Activated naive CD8-positive, alpha-beta T cell treated with anti-CD3 and anti-CD28 coated beads, Interleukin-2, amount 10 ng/mL, durations not matched to agents 7 days and 5 days (primary cell): ENCODE measurements at places on chromosomes 5 and 9.

- peaks cover 6% of the 10 kb centered on the region for H3K27me3 ChIP-seq
- H3K36me3 ChIP-seq, result no peaks in the 10 kb centered on the region
- peaks cover 3% of the 10 kb centered on the region for H3K4me1 ChIP-seq
Observed at GRCh38 chr9:38689678-38690077, 30.3 kb downstream of the FAM240B start.

DNA sequence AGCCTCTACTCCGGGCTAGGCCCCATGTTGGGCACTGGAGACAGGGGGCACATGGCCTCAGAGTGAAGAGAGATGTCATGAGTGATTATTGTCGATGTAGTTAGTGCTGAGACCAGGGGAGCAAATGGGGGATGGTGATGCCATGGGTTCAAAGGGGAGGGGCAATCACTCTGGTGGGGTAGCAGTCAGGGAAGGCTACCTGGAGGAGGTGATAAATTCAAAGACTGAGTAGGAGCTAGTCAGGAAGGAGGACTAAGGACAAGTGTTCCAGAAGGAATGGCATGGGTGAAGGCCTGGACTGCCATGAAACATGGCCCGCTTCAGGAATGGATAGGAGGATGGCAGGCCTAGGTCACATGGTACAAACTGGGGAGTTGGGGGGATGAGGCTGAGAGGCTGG lies 41.6 kb downstream of the C9orf50 start:
- peak overlapping the region; percentile 63 for H3K27ac ChIP-seq
- no peak overlapping the region for H3K4me3 ChIP-seq
- no peak for DNase-seq

- DNase-seq, result no peak
- H3K36me3 ChIP-seq, result no peaks in the 10 kb centered on the region
- no peak overlapping the region for H3K27ac ChIP-seq
- H3K4me1 ChIP-seq, result peaks cover 16% of the 10 kb centered on the region
- peak overlapping the region; percentile 31 for H3K4me3 ChIP-seq
- peaks cover 8% of the 10 kb centered on the region for H3K27me3 ChIP-seq
Observed at GRCh38 chr5:606526-607399, 5.4 kb upstream of the CEP72 start.

GRCh38 chr5:6206501-6206900 lies 171.8 kb downstream of the MED10 start:
- H3K27ac ChIP-seq, result no peak overlapping the region
- H3K27me3 ChIP-seq, result peaks cover 3% of the 10 kb centered on the region
- no peaks in the 10 kb centered on the region for H3K4me1 ChIP-seq

- H3K4me3 ChIP-seq, result no peak overlapping the region
- H3K36me3 ChIP-seq, result peaks cover 19% of the 10 kb centered on the region
- peaks cover 2% of the 10 kb centered on the region for H3K27me3 ChIP-seq
Observed at GRCh38 chr5:102981957-102982635, 137.8 kb downstream of the GIN1 start.

GRCh38 chr5:14778792-14779070 lies 92.8 kb downstream of the ANKH start:
- no peaks in the 10 kb centered on the region for H3K27me3 ChIP-seq
- H3K27ac ChIP-seq, result no peak overlapping the region
- peaks cover 14% of the 10 kb centered on the region for H3K4me1 ChIP-seq
- H3K36me3 ChIP-seq, result peaks cover 13% of the 10 kb centered on the region
- no peak overlapping the region for H3K4me3 ChIP-seq
- no peak for DNase-seq

GRCh38 chr9:133998915-133999595 lies 6.9 kb upstream of the VAV2 start:
- peaks cover 1% of the 10 kb centered on the region for H3K4me1 ChIP-seq
- H3K36me3 ChIP-seq, result no peaks in the 10 kb centered on the region
- H3K27ac ChIP-seq, result no peak overlapping the region

GRCh38 chr5:6728011-6728794 lies 15.0 kb downstream of the TENT4A start:
- peaks cover 62% of the 10 kb centered on the region for H3K4me1 ChIP-seq
- peaks cover 13% of the 10 kb centered on the region for H3K36me3 ChIP-seq
- H3K4me3 ChIP-seq, result peak overlapping the region; percentile 4
- no peak for DNase-seq
- H3K27ac ChIP-seq, result peak overlapping the region; percentile 40
- H3K27me3 ChIP-seq, result no peaks in the 10 kb centered on the region
